ENCODE measurements at places on chromosomes 7 and 10.

DNA sequence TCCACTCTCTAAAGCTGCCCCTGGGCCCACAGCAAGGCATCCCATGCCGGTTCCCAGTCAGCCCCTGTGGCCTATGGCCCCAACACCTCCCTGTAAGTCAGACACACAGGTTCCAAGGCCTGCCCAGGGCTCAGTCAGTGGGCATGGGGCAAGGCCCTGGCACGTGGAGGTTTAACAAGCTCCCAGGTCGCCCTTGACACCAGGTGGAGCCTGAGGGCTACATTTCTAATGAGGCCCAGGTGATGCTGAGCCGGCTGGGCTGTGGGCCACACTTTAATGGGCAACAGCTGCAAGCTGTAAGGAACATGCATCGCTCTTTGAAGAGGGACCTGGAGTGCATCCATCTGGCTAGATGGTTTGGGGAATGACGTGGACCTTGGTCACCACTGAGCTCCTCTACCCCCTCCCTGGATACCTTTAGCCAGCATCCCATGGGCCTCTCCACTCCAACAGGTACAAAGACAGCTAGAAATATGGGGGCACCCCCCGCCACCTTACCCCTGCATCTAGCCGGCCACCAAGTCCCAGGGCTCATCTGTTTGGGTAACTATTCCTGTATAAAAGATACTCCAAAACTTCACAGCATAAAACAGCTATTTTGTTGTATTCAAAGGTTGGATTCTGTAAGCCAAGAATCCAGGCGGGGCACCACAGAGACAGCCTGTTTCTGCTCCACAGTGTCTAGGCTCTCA, 122.5 kb downstream of the OAT start:
- no peak for DNase-seq

- no peak for DNase-seq
Observed at GRCh38 chr7:5557920-5558401, 134.3 kb upstream of the TNRC18 start.

- DNase-seq: no peak
Observed at GRCh38 chr10:79162861-79163665, 94.3 kb downstream of the ZMIZ1 start.

DNA sequence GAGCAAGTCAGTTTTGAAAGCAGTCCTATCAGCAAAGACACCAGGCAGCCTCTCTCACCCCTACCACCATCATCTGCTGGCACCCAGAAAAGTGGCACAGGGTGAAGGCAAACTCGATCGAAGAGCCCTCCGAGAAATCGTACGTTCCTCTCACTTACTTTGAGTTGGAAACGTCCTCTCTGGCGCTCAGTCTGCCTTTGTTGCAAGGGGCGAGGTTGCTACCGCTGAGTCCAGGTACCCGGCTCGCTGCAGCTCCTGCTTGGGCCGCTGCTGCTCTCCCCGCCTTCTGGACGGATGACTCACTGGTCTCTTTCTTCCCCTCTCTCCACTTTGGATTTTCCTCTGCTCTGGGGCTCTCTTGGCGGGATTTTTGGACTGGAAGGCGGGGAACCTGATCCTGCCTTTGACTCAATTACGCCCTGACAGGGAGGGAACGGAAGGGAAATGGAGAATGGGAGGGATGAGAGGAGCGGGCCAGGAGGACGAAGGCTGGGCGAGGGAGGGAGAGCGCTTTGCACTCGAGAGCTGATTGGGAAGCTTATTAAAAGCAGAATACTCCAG, at the start of gene PTN:
PTN (minus strand) TSS at position 453 of the 561 bp plus-strand sequence. CDS start 88,760 bp downstream, outside the sequence.
- DNase-seq: peak; percentile 4

GRCh38 chr7:148584154-148584827, 6.3 kb upstream of the C7orf33 start:
- no peak for DNase-seq

GRCh38 chr10:7264313-7264756, 146.5 kb downstream of the SFMBT2 start:
- DNase-seq: no peak

DNA sequence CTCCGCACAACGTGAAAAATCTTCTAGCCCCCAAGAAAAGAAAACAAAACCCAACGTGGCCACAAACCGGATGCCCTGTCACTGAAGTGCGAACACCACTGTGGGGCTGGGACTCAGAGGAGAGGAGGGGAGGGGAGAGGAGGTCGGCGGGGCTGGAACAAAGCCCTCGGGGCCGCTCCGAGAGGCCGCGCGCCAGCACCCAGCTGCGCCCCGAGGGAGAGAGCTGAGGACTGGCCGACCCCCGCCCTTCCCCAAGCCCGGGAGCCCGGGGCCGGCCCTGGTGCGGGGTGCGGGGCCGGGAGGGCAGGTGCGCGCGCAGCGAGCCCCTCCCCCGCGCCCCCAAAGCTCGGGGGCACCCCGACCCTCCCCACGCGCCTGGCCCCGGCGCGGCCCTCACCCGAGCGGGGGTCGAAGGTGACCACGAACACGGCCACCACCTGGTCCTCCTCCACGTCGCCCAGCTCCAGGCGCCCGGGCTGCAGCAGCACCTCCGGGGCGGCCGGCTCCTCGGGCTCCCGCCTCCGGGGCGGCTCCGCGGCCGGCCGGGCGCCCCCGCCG, 398 bp downstream of the DENND11 start:
- DNase-seq: no peak

- DNase-seq: no peak
Observed at GRCh38 chr7:53246957-53247356, 211.5 kb downstream of the POM121L12 start.

- DNase-seq: no peak
Observed at GRCh38 chr10:117264782-117265181, 23.9 kb downstream of the SLC18A2 start.

GRCh38 chr7:71389976-71390375, 258.0 kb downstream of the GALNT17 start:
- DNase-seq: no peak

GRCh38 chr10:76839276-76839675, 798.3 kb downstream of the KCNMA1 start:
- no peak for DNase-seq

- DNase-seq: no peak
Observed at GRCh38 chr10:13371897-13372470, 23.9 kb upstream of the SEPHS1 start.

DNA sequence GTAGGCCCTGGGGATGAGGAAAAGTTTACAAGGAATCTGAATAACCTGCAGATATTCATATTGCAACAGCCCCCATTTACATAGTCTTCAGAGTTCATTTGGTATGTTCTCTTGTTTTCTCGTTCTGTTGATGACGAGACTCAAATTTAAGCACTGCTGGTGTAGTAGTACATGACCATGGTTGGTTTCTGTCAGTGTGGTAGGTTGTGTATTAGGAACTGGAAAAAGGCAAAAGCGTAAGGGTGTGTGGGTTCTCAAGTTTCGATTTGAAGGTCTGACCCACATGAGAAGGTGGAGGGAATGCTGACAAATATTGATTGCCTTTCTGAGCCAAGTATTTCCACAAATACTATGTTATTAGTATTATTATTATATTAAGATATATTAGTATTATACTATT, 151.7 kb downstream of the AUTS2 start:
- no peak for DNase-seq

DNA sequence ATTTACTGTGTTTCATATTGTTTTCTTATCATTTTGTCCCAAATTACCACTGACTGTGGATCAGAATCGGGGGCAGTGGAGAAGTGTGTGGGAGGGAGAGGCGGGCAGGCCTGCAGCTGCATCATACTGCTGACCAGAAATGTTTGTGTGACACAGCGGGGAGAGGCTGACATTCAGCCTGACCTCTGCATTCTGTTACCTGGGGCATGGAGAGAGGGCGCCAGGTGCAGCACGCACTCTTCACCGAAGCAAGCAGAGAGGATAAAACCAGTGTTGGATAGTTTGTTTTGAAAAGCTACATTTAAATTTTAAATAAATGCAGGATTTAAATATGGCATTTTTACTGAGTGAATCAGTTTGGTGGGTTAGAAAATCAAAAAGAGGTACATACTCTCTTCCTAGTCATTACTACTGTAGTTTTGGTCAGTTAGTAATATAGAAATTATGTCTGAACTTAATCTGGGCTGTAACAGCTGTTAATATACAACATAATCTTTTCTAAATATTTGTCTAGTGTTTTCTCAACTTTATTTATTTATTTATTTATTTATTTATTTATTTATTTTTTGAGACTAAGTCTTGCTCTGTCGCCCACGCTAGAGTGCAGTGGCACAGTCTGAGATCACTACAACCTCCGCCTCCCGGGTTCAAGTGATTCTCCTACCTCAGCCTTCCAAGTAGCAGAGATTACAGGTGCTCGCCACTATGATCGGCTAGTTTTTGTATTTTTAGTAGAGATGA, 8.8 kb upstream of the STMP1 start:
- DNase-seq: no peak

GRCh38 chr10:96609510-96609909, 22.7 kb upstream of the TM9SF3 start:
- DNase-seq: no peak

DNA sequence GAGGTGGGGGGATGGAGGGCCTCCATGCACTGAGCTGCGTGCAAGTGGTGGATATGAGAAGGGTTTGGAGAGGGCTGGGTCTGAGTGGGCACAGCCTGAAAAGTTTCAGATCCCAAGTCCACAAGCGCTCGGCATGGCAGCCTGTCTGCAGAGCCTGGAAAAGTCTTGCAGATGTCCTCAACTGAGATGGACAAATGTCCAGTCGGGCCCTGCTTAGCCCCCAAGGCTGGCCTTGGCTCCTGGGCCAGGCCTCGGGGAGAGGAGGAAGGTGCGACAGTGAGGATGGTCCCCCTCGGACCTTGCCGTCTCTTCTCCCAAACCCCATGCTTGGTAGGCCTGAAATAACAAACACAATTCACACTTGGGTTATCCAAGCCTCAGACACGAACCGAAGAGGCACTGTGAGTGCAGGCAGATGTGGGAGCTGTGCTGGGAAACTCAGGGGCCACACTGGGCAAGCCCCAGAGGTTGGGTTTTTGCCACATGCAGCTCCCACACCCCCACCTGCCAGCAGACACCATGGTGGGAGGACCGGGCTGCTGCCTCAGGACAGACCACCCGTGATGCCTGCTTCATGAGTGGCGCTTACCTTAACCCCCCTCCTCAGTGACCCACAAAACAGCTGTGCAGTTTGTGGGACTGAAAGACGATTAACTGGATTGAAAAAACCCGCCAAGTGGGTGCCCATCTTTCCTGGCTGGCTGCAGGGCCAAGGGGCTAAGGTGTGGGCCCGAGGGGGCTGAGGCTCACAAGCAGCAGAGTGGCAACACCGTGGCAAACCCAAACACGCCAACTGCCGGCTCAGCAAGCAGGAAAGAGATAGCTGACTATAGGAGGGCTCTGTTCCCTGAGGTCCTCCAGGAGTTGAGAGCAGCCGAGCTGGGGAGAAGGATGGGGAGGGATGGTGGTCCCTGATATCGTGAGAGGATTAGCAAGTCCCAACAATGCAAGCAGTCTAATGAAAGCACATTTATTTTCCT, 156.8 kb downstream of the RNF216 start:
- no peak for DNase-seq

DNA sequence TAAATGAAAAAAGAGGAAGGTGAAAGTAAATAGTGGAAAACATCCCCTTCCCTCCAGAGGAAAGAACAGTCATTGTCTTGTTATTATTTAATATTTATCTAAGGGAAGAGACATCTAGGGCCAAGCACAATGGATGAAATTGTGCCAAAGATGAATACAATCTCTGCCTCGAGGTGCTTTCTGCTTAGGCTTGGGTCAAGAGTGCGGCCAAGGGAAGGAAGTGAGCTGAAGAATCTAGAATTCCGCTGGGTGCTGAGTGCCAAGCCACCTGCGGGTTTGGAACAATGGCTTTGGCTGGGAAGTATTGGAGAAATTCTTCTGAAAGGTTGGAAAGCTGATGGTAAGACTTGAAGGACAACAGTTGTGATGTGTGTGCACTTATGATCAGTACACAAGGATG, 531.3 kb upstream of the FZD8 start:
- no peak for DNase-seq

DNA sequence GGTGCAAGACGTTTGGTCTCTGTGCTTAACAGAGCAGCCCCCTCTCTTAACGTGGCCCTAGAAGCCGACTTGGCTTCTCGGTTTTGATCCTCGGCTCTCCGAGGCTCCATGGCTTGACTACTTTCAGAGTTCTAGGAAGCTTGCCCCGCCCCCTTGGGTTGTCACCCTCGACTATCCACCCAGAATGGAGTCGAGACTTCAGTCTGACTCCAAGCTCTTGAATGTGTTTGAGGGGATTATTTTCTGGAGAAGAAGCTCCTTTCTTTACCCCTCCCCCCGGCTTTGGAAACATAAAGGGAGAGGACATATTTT, 448 bp downstream of the SEC24C start:
- DNase-seq: no peak

DNA sequence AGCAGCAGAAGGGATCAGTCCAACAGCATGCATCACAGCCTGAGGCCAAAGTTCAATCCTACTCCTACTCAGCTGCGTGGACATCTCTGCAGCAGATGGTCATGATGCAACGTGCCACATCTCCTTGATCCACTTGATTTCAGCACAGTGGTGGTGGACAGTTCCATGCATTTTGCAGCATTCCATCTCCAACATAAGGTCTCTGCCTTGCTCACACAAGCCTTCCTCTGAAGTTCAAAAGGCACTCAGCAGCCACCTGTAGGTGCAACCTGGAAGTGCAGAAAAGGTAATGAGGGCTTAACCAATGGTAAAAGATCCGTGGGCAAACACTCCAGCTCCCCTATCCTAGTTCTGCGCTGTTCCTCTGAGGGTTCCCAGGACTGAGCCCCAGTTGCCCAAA, 57.5 kb upstream of the CHCHD3 start:
- no peak for DNase-seq

GRCh38 chr7:17058568-17058967, 176.8 kb upstream of the AGR3 start:
- DNase-seq: no peak

DNA sequence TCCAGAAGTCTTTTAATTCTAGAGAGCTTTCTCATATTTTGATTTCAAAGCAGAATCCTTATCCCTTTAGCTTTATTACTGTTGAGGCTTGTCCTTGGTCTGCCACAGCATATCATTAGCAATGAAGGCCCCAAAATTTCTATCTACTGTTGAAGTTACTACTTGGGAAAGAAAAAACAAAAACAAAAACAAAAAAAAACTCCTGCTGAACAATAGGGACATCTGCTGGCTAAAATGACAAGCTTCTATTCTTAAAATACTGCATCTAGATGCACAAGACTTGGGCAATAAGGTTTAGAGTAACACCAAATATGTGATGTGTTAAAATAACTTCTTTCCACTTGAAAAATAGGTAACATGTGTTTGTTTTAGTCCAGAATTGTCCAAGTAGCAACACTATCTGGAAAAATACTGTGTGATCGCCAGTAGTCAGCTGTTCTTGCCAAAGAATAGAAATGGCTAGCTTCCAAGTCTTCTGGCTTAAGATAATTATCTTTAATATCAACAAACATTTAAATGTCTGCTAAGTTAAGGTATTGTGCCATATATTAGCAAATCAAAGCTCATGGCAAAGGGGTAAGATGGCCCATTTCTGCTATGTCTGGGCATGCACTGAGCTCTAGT, 3.8 kb upstream of the DMTF1 start:
- DNase-seq: no peak
